Karpas-422 (cell line): ENCODE measurements at places on chromosomes 2 and 18.

DNA sequence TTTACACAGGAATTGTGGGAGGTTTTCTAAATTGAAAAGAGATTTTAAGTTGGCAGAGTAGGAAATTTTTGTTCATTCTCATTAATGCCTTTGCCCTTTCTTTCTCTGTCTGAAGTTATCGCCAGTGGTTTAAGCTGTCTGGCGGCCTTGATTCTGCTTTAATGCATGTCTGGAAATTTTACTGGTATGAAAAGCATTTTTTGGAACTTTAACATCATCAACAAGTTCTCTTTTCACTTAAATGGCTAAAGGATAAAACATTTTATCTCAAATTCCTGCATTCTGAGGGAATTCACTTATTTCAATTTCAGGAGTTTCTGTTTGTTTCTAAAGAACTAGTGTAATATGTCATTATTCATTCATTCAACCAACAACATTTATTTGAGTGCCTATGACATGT, 233.9 kb upstream of the FOSL2 start:
- DNase-seq: no peak
- no peaks in the 10 kb centered on the region for H3K27me3 ChIP-seq
- H3K4me1 ChIP-seq: peaks cover 8% of the 10 kb centered on the region

- no peak overlapping the region for H3K27ac ChIP-seq
- H3K4me1 ChIP-seq: peaks cover 38% of the 10 kb centered on the region
- H3K36me3 ChIP-seq: no peaks in the 10 kb centered on the region
These were observed 153.5 kb upstream of the ALKAL2 start for GRCh38 chr2:441258-442022.

GRCh38 chr2:210009126-210009525, 6.7 kb downstream of the RPE start:
- H3K27ac ChIP-seq: no peak overlapping the region
- no peaks in the 10 kb centered on the region for H3K27me3 ChIP-seq
- peaks cover 66% of the 10 kb centered on the region for H3K36me3 ChIP-seq
- no peak for DNase-seq

- no peaks in the 10 kb centered on the region for H3K36me3 ChIP-seq
- H3K4me1 ChIP-seq: peaks cover 22% of the 10 kb centered on the region
- H3K27me3 ChIP-seq: no peaks in the 10 kb centered on the region
- no peak overlapping the region for H3K27ac ChIP-seq
- no peak for DNase-seq
These were observed 3.4 kb downstream of the MAP4K3 start for GRCh38 chr2:39433586-39434195.

DNA sequence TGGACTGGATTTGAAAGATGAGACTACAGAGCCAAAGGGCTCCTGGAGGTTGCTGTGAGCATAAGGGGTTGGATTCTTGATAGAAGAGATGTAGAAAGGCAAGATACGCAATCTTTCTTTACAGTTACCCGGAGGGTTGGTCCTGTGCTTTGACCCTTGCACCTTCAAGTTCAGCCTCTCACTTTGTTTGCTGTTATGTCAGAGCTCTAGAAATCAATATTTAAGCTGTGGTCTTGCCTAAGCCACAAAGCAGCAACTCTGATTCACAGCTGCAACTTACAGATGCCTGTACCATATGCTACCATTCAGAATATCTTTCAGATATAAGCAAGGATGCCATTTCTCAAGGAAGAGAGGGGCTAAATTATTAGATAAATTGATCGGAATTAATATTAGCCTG, 943.1 kb upstream of the LRRTM1 start:
- no peaks in the 10 kb centered on the region for H3K4me1 ChIP-seq
- H3K27ac ChIP-seq: no peak overlapping the region
- H3K27me3 ChIP-seq: no peaks in the 10 kb centered on the region
- no peaks in the 10 kb centered on the region for H3K36me3 ChIP-seq
- H3K4me3 ChIP-seq: no peak overlapping the region
- no peak for DNase-seq

DNA sequence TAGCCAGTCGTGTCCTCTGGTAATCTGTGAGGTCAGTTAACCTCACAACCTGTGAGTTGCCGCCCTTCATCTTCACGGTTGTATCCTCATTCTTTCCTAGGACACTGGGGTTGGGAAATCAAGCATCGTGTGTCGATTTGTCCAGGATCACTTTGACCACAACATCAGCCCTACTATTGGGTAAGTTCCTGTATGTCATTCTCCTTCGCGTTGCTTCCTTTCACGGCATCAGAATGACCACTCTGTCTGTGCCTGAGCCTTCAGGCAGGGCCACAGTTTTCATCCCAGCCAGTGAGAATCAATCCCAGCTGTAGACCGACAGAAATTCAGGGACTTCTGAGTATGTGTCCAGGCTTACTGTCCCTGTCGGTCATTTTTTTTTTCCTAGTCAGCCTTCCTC, 67.1 kb downstream of the RAB31 start:
- no peak for DNase-seq
- H3K4me1 ChIP-seq: no peaks in the 10 kb centered on the region
- no peaks in the 10 kb centered on the region for H3K27me3 ChIP-seq

- peak; percentile 66 for DNase-seq
- peak overlapping the region; percentile 25; the same call in 1 of the 2 replicates for H3K4me3 ChIP-seq
- peaks cover 74% of the 10 kb centered on the region for H3K4me1 ChIP-seq
- no peaks in the 10 kb centered on the region for H3K27me3 ChIP-seq
- H3K27ac ChIP-seq: peak overlapping the region; percentile 90
- no peaks in the 10 kb centered on the region for H3K36me3 ChIP-seq
These were observed 395.5 kb upstream of the HNRNPA3 start for GRCh38 chr2:176817061-176817565.

GRCh38 chr2:202032846-202033316, 774 bp upstream of the FZD7 start:
- peaks cover 28% of the 10 kb centered on the region for H3K4me1 ChIP-seq
- peak; percentile 93 for DNase-seq
- peak overlapping the region; percentile 68 for H3K4me3 ChIP-seq
- H3K27ac ChIP-seq: peak overlapping the region; percentile 64
- no peaks in the 10 kb centered on the region for H3K36me3 ChIP-seq

DNA sequence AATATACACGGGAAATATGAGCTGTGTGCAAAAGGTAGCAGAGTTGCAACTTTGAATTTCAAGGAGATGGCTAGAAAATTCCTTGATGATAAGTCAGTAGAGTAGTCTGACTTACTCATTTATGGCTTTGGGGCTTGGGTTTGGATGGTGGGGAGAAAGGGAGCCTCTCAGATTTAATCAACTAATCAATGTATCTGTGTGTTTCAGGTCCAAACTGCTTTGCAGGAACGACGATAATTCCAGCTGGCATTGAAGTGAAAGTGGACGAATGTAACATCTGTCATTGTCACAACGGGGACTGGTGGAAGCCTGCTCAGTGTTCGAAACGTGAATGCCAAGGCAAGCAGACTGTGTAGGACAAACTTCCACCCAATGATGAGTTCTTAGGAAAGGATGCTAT, 164.6 kb downstream of the VWC2L start:
- no peaks in the 10 kb centered on the region for H3K36me3 ChIP-seq
- no peak overlapping the region for H3K27ac ChIP-seq
- no peaks in the 10 kb centered on the region for H3K27me3 ChIP-seq
- H3K4me1 ChIP-seq: no peaks in the 10 kb centered on the region

DNA sequence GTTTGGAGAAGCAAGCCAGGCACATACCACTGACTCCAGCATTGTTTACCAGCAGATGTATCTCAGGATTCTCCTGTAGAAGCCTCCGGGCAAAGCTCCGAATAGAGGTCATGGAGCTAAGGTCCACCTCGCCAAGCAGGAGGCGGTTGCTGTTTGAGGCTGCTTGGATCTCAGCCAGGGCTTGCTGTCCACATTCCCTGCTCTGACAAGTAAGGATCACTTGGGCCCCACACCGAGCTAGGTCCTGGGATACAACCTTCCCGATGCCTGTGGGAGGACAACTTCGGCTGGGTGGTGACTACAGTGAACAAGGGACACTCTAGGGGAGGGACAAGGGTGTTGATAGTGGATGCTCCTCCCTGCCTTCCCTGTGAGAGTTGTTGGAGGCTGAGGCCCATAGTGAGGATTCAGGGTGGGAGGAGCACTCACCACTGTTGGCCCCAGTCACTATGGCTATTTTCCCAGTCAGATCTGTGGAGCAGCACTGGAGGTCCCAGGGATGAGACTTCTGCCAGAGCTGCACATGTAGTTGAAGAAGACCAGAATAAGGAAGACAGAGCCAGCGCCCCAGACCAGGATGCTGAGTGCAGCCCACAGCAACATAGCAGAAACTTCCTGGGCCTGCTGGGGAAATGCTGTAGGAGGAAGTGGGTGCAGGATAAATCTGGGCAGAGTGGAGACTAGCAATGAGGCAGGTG, 8.3 kb downstream of the C2orf81 start:
- no peak overlapping the region for H3K4me3 ChIP-seq
- DNase-seq: no peak
- H3K4me1 ChIP-seq: peaks cover 5% of the 10 kb centered on the region
- H3K27ac ChIP-seq: no peak overlapping the region
- H3K27me3 ChIP-seq: peaks cover 2% of the 10 kb centered on the region; the same call in 1 of the 2 replicates
- H3K36me3 ChIP-seq: no peaks in the 10 kb centered on the region

DNA sequence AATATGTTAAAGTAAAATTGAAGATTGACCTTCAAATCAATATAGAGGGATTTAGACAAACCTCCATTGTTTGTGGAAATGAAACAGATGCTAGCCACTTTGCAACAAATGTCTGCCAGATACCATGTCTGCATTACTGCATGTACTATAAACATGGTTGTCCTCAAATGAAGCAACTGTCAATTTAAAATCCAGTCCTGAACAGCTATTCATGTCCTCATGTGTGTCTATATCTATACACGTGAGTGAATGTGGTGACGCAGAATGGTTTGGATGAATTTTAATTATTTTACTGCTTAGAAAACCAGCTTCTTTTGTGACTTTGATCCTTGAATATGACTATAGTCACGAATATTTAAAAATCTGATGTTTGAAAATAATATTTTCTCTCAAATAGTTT, 71.5 kb downstream of the NYAP2 start:
- no peaks in the 10 kb centered on the region for H3K36me3 ChIP-seq
- no peaks in the 10 kb centered on the region for H3K27me3 ChIP-seq
- H3K27ac ChIP-seq: no peak overlapping the region
- H3K4me3 ChIP-seq: no peak overlapping the region
- peaks cover under 1% of the 10 kb centered on the region for H3K4me1 ChIP-seq

DNA sequence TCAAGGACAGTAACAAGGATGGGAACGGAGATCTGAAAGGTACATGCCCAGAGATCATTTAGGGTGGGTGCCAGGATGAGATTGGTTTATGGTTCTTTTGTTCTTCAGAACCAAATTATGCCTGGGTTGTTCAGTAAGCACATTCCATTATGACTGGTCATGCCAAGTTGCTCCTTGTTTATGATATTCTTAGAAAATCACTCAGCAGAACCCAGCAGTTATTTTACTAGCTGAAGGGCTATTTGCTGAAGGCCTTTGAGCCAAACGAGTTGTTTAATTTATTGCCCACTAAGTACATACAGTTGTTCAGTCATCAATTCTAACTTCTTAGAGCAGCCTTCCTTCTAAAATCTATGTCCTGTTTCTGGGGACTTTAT, 635 bp downstream of the SLC3A1 start:
- H3K4me3 ChIP-seq: no peak overlapping the region
- no peaks in the 10 kb centered on the region for H3K36me3 ChIP-seq
- H3K4me1 ChIP-seq: no peaks in the 10 kb centered on the region
- no peaks in the 10 kb centered on the region for H3K27me3 ChIP-seq
- no peak overlapping the region for H3K27ac ChIP-seq
